ENCODE measurements at places on chromosomes 4 and X.
A peak's percentile ranks its signal among the peaks of the same experiment; 100 is the strongest.

DNA sequence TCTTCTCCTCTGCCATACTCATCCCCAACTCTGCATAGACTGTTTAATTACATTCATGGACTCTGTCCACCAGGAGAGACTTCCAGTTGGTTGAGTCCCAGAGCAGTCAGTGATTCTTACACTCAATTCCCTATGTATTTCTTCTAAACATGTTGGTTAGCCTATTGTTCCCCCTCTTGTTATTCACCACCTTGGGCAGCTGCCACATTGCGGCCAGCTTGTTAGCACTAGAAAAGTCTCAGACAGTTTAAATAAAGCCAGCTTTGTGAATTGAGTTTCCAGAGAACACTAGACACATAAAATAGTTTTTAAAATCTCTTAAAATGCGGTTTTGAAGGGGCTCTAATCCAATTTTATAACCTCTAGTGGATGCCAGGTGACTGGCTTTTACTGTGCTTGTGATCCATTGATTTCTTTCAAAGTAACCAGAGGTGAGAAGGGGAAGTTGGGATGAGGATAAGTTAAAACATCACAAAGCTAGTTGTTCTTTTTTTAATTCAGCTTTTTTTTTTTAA, 827.7 kb downstream of the FSTL5 start:
- no peak for DNase-seq

DNA sequence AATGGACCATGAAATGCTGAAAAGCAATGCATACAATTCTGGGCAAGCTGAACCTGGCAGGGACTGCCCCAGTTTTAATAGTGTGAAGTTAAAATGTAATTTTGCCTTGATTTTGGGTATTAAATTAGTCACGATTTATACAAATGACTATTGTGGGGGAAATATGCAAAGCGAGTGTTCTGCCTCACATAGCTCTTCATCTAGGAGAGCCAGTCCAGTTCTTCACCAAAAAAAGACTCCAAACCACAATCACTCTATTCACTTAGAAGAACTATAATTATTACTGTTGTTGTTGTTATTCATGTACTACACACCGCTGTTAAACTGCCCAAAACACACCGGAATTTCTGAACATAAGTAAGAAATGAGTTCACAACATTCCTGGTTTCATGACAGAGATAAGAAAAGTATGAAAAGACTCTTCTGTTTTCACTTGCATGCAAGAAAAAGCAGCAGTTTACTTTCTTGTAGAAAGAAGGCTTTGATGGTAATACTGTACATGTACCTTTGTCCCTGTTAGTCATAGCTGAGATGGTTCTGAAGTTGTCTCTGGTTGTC, 101.9 kb downstream of the QRFPR start:
- no peak for DNase-seq

GRCh38 chrX:44873415-44874276, 658 bp downstream of the KDM6A start:
- DNase-seq = no peak

DNA sequence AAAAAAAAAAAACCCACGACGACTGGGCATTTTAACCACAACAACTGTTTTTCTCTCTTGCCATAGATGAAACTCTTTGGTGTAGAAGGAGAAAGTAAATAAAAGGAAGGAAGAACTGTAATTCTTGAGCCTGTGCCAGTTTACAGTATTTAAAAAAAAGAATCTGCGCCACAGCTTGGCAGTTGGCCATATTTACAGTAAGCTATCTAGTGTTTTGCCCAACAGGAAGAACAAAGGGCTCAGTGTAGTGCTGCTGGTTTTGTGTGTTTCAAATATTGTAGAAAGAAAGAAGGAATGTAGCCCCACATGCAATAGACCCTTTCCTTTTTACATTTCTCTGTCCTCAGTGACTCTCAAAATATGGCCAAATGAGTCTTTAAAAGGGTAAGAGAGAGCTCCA, 66.1 kb downstream of the NR3C2 start:
- DNase-seq = no peak

DNA sequence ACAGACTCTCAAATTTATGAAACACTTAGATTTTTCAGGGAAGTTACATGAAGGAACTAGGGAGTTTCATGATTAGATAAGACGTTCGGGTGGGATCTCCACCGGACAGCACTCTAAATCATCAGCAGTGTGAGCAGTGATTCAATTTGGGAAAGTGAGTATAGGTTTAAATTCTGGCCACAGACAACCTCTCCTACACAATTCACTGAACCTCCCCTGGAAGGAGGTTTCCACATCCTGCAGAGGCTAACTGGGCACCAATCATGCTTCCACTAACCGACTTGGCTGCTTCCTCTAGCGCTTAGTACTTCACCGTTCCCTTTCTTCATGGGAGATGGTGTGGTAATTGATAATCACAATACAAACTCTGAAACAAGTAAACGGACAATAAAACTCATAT, 5.6 kb downstream of the CXCL9 start:
- no peak for DNase-seq

DNA sequence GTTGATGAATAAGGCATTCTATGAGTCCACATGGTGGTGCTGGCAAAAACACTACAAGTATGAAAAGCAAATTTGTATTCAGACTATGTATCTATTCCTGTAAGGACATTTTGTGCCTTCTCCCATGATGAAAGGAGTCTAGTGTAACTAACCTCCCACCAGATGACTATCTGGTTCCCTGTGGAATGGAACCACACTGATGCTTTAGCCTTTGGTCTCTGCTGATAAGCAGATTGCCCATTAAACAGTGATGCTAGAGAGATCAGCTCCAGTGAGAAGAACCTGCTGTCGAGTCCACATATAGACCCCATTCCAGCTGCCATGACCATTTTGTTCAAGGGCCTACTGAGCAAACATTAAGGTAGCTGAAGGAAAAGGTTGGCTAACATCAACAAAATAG, 10.5 kb upstream of the THOC2 start:
- DNase-seq = no peak

DNA sequence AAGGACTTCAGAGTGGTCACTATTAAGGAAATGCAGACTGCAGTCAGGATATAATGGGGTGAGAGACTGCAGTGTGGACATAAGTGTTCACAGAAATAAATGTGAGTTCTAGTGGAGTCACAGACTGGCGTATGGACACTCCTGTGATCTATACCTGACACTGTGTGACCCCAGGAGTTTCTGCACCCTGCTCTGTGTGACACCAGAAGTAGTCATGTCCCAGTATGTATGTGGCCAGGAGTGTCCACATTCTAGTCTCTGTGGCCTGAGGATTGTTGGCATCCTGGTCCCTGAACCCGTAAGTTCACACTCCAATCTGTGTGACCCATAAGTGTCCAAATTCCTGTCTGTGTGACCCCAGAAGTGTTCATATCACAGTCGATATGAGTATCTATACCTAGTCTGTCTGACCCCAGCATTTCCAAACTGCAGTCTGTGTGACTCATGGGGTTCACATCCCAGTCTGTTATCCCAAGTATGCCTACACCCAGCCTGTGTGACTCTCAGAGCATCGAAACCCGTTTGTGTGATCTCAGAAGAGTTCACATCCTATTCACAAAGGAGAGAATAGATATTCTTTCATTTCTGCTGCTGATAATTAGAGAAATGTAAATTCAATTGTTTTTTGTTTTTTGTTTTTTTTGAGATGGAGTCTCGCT, 16.3 kb downstream of the WDR13 start:
- no peak for DNase-seq

- no peak for DNase-seq
Measured at GRCh38 chr4:2734612-2735011, 21.5 kb downstream of the TNIP2 start.

- no peak for DNase-seq
Measured at GRCh38 chr4:152100379-152101201, 339.8 kb upstream of the GATB start.

GRCh38 chr4:133839326-133839725, 362.3 kb downstream of the PABPC4L start:
- DNase-seq = no peak

- no peak for DNase-seq
Measured at GRCh38 chr4:146023334-146023967, 84.8 kb upstream of the ZNF827 start.

- no peak for DNase-seq
Measured at GRCh38 chr4:72744103-72744725, 175.2 kb upstream of the ADAMTS3 start.

- no peak for DNase-seq
Measured at GRCh38 chr4:102324730-102325129, 20.6 kb downstream of the SLC39A8 start.

DNA sequence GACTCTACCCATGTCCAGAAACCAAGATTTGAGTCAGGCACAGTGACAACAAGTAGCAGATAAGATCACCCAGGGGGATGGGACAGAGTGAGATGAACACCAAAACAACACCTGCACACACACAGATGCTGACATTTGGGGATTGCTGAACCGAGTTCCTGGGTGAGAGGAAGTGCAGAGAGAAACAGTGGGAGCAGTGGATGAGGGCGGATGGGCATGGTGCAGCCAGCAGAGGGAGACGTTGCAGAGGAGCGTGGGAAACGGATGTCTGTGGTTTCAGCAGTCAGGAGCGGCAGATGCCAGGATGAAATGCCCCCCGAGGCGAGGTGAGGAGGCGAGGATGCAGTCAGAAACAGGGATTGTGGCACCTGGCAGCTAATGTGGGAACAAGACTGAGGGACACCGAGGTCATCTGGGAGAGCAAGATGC, 78.6 kb upstream of the STS start:
- DNase-seq = no peak

DNA sequence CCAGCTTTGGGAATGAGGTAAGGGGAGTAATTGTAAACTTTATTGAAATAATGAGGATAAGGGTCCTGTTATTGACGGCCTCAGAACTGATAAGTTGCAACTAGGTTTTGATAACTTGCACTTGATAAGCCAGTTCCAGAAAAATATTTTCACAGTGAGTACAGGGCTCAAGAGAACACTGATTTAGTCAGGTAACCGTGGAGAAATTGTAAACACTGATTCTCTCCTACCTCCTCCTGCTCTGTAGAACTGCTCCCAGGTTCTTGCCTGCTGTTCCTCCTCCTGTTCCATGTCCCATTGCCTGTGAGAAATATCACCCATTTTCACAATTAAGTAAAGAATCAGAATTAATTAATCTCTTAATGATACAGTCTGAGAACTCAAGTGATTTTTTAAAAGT, 55.0 kb upstream of the CXXC4 start:
- DNase-seq = no peak

DNA sequence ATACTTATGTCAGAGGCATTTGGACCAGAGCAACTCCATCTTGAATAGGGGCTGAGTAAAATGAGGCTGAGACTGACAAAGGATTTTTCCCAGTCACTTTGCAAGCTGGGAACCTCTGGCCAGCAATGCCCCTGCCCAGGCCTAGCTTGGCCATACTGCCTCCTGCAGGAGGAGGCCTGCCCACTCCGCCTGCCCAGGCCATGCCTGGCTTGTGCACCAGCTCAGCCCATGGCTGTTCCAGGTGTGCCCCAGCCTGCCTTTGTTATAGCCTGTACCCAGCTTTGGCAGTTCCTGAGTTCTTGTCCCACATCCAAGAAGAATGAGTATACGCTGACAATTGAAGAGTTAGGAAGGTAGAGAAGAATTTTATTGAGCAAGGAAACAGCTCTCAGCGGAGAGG, 176.1 kb downstream of the AASDH start:
- no peak for DNase-seq

- DNase-seq = no peak
Measured at GRCh38 chr4:140037353-140038030, 116.5 kb downstream of the MAML3 start.

DNA sequence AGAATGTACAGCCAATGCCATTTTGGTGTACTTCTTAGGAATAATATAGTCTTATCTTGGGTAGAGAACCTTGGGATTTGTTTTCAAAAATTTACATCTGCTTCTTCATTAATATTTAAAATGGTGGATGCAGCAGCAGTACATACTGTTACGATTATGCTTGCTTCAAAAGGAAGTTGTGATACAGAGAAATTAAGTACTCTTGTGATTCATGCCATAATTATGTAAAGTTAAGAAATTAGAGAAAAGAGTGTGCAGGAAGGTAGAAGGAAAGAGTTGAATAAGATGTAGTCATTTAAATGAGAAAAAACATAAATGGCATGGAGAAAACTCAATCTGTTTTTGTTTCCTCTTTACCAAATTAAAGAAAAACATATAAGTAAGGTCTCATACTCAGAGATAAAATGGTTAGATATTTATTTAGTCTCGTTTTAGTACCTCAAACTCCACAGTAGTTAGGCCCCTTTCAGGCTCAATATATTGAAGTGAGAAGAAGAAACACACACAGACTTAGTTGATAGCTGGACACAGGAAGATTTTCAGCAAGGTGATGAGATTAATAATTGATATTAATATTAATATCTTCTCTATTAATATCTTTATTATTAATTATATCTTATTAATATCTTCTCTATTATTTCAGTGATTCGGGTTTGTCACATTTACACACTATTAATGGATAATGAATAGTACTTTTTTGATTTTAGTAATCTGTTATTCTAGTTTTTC, 70.1 kb upstream of the HPGD start:
- DNase-seq = no peak

DNA sequence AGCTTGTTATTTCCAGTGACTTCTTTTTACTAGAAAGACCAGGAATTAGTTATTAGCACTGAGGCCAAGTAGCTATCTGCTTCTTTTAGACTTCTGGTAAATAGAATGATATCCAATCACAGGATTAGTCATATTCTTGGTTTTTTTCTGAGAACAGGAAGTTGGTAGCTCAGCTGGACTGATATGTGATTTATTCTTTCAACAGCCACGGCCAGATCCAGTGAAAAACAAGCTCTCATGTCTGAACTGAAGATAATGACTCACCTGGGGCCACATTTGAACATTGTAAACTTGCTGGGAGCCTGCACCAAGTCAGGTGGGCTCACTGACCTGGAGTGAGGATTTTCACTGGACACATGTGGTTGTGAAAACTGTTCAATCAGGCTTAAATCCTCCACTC, 48.6 kb downstream of the PDGFRA start:
- DNase-seq = no peak

DNA sequence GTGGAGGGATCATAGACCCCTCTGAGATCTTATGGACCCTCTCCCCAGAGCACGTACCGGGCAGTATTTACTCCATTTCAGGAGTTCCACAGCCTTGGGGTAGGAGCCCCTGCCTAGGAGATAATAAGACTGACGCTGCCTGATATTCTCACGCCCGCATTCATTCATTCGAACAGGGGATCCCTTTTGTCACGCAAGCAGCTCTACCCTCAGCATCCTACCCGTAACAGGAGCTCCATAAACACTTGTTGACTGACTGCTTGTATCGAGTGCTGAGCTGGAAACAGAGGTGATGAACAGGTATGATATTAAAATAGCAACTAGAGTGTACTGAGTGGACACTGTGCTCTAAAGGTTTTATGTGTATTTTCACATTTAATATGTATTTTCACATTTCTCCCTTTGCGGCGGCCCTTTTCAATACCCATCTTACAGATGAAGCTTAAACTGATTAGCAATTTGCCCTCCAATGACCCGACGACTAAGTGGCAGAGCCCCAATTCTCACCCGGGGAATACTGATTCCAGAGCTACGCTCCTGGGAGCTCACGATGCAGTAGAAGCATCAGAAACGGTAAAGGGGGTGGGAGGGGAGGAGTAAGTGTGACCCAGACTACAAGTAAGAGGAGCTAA, 888 bp downstream of the RAB28 start:
- peak; percentile 30 for DNase-seq

- no peak for DNase-seq
Measured at GRCh38 chr4:143586080-143586479, 72.6 kb downstream of the SMARCA5 start.

- DNase-seq = no peak
Measured at GRCh38 chrX:100263650-100264049, 146.4 kb downstream of the PCDH19 start.

GRCh38 chr4:183399126-183399522, 45.3 kb upstream of the CDKN2AIP start:
- DNase-seq = no peak

- DNase-seq = no peak
Measured at GRCh38 chrX:73903941-73904340, 340.9 kb downstream of the CHIC1 start.

- no peak for DNase-seq
Measured at GRCh38 chr4:145216535-145216934, 36.1 kb upstream of the OTUD4 start.

All from NCI-H187 treated with DMSO at 0.1 percent for 48 hours (cell line).